ENCODE measurements at places on chromosomes 5 and 9. TPM values are rescaled to one million over a fixed set of nuclear protein-coding genes. Genes with fewer than 3 reads are reported as not detected.
A peak's percentile ranks its signal among the peaks of the same experiment; 100 is the strongest.

NTRK2 gene
- total RNA-seq: not detected

POU5F2 gene
- total RNA-seq: 0.51 TPM

GNA14 gene
- total RNA-seq: 72.2 TPM

HNRNPH1 gene
- 464 TPM for total RNA-seq

EPB41L4A gene
- 27.6 TPM for total RNA-seq

PCDHGC3 gene
- total RNA-seq: 15.6 TPM

CD72 gene
- total RNA-seq: 0.13 TPM

TMEM38B gene
- total RNA-seq: 5.1 TPM

KCNN2 gene
- total RNA-seq: 3.4 TPM

GRCh38 chr5:130799015-130799414 is 366.0 kb downstream of the HINT1 start:
- no peak for DNase-seq

DNA sequence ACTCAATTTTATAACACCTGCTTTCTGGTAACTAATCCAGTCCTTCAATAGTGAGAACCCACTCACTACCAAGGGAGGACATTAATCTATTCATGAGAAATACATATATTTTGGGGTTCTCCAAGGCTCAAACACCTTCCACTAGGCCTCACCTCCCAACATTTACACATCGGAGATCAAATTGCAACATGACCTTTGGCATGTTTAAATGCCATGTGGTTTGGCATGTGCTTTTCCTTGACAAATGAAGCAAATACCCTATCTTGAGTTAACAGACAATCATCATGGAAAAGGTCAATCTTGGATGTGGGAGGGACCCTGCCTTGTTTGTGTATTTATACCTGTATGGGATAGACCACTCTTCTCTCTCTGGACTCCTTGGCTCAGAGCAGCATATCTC is 21.9 kb upstream of the SPINK14 start:
- DNase-seq: no peak

DNA sequence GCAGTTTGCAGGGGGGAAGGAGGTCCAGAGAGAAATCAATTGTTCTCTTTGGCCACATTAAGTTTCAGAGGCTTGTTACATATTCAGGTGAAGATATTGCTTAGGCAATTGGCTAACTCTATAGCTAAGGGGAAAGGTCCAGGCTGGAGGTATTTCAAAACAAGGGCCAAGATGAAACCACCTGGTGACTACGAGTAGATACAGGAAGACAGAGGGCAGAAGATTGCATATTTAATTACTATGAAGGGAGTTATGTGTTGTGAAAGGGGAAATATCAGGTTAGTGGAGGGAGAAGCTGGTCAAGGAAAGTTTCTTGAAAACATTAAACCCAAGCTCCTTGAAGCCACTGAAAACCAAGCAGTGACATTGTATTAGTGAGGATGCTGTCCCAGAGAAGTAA is 1.9 kb upstream of the RAD23B start:
- no peak for DNase-seq

DNA sequence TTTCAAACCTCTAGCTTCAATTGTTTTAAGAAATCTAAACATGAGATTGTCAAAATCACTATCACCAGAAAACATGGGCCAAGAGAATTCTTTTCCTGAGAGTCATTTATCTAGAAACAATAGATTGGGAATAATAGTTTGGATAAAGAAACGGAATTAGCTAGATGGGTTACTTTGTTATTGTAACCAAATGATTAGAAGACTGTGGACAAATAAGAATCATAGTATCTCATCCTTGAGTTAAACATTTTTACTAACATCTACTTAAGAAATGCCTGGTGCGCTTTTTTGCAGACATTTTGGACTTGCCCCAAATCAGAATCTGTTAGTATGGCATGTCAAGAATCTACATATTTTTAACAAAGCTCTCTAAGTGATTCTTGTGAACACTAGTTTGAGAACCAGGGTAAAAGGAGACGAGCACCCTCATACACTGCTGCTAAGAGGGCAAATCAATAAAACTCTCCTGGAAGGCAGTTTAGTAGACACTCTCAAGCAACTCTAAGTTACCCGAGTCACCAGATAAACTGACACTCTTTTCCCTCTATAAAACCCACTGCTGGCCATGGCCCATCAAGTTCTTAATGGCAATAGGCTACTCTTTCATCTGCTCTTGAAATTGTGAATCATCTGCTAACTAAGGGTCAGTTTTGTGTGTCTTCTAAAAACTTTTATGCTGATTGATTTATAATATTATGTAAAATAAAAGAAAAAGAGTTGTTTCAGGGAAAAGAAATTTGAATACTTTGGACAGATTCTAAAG is 39.1 kb downstream of the TPD52L3 start:
- DNase-seq: no peak

- no peak for DNase-seq
Measured at GRCh38 chr9:117103438-117104110, 311.3 kb downstream of the ASTN2 start.

DNA sequence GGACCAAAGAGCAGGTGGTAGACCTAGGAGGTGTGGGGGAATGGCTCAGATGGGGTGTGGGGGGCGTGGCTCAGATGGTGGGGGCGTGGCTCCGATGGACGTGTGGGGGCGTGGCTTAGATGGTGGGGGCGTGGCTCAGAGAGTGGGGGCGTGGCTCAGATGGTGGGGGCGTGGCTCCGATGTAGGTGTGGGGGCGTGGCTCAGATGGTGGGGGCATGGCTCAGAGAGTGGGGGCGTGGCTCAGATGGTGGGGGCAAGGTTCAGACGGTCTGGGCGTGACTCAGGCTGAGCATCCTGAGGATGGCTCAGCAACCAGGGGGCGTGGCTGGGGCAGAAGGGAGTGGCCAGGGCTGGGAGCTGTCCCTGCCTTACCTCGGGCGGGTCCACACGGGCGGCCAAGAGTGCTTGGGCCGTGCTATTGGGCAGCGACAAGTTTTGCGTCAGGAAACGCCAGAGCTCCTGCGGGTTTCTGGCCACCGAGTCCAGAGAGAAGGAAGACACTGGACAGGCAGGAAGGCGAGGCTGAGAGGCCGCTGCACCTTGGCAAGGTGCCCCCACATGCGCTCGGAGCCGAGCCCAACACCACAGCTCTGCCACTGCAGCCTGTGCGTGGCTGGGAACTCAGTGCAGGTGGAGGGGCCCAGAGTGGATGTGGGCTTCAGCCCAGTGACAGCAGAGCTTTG is 5.9 kb downstream of the ABCA2 start:
- DNase-seq: peak; percentile 68

DNA sequence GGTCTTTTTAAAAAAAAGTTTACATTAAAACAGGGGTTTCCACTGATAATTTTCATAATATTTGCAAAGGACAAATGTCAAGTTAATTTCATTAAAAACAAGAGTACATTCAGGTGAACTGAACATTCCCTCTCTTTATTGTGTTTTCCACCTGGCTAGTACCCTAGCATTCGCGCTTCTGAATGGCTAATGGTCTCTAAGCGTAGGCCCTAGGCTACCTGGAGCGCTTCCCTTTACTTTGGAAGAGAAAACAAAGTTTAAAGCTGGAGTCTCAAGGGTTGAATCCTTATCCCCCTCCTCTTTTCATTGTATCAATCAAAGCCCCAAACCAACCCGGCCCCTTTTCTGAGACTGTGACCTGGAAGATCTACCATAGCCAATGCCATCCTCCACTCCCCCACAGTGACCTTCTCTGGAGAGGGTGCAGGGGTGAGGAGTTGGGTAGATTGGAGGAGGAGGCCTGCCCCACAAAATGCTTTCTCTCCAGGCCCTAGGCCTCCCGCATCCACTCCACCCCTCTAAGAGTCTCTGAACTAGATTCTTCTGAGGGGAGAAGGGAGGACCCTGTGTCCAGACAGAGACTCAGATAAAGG is 73.3 kb upstream of the TBCA start:
- no peak for DNase-seq

DNA sequence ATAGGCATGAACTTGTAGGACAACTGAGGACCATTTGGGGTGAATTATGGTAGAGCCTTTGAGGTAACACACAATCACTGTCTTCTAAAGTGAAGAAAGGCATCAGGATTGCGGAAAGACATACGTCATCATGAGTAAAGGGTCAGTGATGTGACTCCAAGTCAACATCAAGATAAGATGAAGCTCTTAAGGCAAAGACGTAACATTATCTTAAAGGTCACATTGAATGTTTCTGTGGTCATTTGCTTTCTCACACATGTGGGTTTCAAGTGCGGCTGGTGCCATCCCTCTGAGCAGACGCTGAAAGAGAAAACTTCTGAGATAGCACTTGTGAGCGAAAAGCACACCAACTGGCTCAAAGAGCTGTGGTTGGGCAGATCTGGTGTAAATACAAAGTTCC is 63.3 kb upstream of the GRAMD2B start:
- no peak for DNase-seq

GRCh38 chr5:151195622-151196021 is 28.3 kb downstream of the CCDC69 start:
- no peak for DNase-seq

- no peak for DNase-seq
Measured at GRCh38 chr9:105191508-105192121, 52.8 kb upstream of the SLC44A1 start.

- DNase-seq: no peak
Measured at GRCh38 chr9:35711501-35712428, 20.2 kb downstream of the TLN1 start.

- DNase-seq: no peak
Measured at GRCh38 chr5:143649937-143650621, 161.9 kb upstream of the HMHB1 start.

DNA sequence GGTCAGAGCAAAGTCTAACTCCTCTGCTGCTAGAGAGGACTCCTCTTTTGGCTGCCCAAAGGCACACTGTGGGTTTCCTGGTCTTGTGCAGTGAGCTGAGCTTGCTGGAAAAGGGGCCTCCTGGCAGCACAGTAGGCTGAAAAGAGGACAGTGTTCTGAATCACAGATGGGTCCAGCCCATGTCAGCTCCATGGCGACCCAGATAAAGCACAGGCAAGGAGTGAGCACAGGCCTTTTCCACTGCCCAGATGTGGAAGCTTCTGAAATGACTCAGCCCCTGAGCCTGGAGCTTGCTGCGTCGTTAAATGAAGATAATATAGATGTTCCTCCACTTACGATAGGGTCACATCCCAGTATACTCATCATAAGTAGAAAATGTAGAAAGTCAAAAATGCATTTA is 8.1 kb downstream of the CCDC180 start:
- DNase-seq: no peak

- no peak for DNase-seq
Measured at GRCh38 chr5:126428421-126428820, 5.2 kb downstream of the GRAMD2B start.

DNA sequence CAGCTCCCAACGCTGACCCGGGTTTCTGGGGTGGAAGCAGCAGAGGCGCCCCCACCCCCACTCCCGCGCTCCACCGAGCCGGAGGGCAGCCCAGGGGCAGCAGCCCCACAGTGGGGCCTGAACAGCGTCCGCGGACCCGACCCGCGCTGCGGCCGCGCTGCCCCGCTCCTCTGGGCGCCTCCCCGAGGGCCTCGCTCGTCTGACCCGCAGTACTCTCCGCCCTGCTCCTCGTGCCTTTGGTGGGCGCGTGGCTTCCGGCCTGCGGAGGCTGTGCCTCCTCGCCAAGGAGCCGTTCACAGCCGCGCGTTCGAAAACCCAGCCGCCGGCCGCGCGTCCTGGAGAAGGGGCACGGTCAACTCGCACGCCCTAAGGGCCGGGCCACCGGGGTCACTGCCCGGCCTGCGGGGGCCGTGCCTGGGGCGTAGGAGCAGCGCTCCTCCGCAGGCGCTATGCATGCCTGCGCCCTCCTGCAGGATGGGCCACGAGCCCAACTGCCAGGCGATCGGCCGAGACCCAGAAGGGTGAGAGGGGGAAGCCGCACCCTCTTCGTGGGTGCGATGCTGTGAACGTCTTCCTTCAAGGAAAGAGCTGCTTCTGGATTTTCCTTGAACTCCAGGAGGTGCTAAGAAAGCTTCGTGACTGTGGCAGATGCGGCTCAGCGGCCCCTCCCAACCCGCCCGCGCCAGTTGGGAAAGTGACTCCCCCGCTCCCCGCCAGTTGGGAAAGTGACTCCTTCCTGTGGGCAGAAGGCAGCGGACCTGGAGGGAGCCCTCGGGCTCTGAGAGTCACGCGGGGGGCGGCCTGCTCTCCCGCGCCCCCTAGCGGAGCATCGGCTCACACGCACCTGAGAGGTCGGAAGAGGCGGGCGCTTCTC is 82.7 kb downstream of the HSD17B3 start:
- no peak for DNase-seq

GRCh38 chr5:181131514-181131913 is 545 bp upstream of the OR2V1 start:
- DNase-seq: no peak

GRCh38 chr5:119373449-119373858 is 17.6 kb downstream of the TNFAIP8 start:
- DNase-seq: no peak

GRCh38 chr9:108049026-108049607 is 559.5 kb upstream of the KLF4 start:
- peak; percentile 80 for DNase-seq

DNA sequence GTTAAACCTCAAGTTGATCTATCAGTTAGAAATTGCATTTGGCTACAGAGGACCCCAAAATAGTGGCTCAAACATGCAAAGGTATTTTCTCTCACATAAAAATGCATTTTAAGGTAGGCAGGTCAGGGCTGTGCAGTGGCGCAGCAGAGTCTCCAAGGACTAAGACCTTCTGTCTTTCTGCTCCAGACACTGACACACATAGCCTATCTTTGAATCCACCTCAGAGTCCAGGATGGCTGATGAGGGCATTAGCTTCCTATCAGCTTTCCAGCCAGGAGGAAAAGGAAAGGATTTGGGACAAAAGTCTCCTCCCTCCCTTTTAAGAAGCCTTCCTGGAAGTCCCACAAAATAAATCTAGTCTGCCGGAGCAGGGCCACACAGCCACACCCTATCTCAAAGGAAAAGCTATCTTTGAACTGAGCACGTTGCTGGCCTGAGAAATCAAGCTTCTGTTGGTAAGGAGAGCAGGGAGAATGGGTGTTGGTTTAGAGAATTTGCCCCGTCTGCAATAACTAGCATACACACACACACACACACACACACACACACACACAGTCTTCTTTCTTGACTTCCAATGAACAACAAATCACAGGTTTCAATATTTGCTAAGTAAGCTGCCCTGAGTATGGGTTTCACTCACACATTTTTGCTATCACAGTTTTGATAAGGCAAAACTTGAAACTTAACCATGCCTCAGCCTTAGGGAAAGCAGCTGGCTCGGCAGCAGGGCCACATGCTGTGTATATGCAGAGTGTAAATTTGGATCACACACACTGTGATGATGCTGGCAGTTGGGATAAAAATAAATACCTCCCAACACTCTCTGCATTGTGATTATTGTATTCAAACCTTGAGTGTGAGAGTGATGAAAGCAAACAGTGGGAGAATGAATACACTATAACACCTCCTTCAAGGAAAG is 116.6 kb upstream of the MAP3K1 start:
- DNase-seq: no peak

Measured in dermis microvascular lymphatic vessel endothelial cell (primary cell).